ENCODE measurements at places on chromosomes 13 and 19.

DNA sequence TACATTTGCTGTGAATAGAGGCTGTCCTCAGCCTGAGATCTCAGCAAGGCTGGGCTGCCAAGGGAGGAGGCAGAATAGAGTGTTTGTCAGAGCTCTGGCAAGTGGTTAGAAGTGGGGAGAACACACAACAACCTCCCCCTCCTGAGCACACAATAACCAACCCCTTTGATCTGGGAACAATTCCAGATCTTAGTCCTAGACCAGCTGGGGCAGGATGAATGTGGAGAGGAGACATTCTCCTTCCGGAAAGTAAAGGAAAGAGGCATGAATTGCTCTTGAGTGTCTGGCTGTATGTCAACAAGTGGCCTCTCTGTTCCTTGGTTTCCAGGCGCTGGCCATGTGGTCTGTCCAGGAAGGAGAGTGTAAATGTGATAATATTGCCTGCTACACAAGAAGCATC is 114.9 kb upstream of the TMTC4 start:
- DNase-seq, result no peak

DNA sequence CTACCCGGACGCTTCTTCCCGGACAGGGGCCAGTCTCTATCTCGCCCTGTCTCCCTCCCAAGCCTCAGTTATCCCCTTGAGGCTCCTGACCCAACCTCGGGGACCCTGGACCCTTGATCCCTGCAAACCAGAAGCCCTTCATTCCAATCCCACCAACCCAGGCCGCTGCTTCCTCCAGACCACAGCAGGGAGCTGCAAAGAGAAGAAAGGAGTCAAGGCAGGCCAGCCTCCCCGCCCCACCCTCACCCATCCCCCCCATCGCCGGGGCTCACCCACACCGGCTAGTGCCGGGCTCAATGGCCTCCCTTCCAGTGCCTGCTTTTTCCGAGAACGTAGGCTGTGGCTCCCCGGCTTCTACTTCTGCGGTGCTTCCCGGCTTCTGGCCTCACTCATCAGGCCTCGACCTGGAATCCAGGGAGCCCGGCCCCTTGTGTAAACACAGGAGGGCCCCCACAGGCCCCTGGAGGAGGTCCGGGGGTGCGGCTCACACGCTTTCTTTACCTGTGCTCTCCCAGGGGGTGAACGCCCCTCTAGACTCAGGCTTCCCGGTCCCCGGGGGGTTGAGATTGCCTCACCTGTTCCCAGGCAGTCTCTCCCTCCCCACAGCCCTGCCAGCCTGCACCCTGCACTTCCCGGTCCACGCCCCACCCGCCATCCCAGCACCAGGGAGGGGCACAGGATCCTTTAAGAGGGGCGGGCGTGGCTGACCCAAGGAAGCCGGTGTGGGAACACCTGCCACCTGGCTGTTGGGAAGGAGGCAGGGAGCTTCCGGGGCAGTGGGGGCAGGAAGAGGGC is at the start of gene FAM83E:
TSS of gene FAM83E (minus strand) at position 641 of the 795 bp plus-strand sequence. CDS start 1,704 bp downstream, outside the sequence.
- peak; percentile 34 for DNase-seq

GRCh38 chr19:49368711-49369358 is 5.2 kb downstream of the DKKL1 start:
- DNase-seq, result no peak

DNA sequence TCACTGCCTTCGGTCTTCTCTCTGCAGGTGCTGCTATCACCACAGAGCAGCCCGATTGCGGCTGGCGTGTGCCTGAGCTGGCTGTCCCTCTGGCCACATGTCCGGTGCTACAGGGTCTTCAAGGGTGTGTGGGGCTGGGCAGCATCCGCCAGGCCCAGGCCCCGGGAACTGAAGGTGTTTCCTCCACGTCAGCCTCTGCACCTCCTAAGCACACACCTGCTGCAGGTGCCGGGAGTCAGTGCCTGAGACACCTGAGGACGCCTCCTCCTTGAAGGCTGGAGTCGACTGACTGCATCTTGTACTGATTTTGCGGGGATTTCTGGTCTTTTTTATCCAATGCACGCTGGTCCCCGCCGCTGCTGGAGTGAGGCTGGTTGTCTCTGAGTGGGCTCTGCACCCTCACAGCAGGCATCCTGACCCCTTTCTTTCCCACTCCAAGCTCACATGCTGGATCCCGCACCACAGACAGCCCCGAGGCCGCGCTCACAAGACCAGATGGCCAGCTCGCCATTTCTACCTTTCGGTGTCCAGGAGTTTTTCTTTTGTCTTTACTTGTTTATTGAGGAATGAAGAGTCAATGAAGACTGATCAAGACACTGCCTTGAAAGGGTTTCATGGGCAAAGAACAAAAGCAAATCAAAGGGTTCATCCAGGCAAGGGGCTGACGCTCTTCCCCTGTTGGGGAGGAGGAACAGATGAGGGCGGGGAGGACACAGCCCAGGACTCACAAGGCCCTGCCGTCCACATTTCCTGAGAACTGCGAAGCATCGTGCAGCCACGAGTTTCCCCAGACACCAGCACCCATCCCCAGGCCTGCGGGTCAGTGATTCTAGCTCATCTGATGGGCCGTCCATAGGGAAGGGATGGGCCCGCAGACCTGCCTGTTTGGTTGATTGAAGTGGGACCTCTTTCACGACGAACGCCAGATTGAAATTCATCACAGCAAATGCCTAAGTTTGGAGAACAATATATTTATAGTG is 203.8 kb upstream of the SOX1 start:
- no peak for DNase-seq

- no peak for DNase-seq
These were observed 84.6 kb upstream of the MTIF3 start for GRCh38 chr13:27534981-27535380.

GRCh38 chr13:113559061-113559460 is 25.5 kb upstream of the TFDP1 start:
- no peak for DNase-seq

DNA sequence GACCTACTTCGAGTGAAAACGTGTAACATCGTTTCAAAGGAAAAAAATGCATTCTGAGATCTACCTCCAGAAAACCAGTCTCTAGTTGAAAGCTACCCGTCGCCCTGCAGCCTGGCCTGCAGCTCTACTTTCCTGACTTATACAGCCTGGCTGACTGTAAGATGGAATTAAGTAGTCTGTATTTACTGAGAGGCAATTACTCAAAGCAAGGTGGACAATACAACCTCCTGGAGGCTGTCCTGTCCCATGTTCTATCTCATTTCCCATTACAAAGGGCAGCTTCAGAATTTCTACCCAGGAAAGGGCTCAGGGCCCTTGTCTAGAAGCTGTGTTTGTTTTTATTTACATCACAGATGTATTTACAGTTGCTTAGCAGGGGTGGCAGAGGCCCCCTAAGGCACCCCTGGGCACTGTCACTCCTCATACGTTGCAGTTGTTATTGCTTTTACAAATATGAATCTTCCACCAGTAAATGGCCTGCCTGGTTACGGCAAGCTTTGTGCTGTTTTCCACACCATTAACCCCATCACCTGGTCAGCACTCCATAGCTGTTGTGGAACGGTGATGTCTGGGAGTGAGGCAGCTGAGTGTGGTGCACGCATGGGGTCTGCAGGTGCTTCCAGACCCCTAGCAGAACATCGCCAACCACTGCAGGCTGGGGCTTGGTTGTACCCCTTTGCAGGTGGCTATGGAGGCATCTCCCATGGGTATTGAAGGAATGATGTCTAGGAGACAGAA is 46.3 kb upstream of the MTIF3 start:
- DNase-seq, result peak; percentile 18

- no peak for DNase-seq
These were observed 149.1 kb downstream of the KLF12 start for GRCh38 chr13:73984949-73985691.

DNA sequence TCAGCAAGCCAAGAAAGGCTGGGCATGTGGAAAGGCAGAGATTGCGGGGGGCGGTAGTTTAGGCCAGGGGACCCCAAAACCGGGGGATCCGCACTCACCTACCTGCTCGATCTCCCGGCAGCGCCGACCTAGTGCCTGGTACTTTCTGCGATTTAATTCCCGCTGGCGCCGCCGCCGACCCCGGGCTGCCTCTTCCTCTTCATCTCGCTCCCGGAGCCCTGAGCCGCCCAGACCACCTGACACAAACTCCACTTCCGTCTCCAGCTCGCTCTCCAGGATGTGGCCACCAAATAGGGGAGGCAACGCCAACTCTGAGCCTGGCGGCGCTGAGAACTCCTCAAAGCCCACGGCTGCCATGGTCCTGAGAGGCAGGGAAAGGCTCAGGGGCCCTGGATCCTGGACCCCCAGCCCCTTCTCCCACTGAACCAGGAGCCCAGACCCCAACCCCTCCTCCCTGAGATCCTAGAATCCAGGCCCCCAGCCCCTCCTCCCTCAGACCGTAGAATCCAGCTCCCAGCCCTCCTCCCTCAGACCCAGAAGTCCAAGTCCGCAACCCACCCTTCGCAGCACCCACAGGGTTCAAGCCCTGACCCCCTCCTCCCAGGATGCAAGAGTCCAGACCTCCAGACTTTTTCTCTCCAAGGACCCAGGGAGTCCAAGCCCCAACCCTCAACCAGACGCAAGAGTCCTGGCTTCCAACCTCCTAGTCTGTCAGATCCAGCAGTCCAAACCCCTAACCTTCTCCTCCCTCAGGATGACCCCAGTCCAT is 933 bp downstream of the TFPT start:
- no peak for DNase-seq

GRCh38 chr13:41462427-41462826 is 5.1 kb downstream of the RGCC start:
- no peak for DNase-seq

GRCh38 chr13:112576191-112576590 is 11.8 kb downstream of the TUBGCP3 start:
- DNase-seq, result no peak

DNA sequence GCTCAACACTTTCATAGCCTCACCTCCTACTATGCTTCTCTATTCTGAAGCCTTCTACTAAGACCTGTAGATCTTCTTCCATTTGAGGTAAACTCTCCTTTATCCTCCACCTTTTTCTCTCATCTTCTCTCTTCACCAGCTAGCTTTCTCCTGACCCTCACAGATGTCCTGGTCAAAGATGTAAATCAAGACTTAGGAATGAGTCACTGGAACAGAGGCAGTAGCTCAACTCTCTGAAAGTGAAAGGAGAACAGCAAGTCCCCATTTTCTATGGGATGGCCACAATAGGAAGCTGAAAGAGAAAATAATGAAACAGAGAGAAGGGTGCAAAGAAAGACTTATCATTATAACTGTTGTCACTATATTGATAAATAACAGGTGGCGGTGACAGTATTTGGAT is 86.1 kb upstream of the DOCK9 start:
- no peak for DNase-seq

DNA sequence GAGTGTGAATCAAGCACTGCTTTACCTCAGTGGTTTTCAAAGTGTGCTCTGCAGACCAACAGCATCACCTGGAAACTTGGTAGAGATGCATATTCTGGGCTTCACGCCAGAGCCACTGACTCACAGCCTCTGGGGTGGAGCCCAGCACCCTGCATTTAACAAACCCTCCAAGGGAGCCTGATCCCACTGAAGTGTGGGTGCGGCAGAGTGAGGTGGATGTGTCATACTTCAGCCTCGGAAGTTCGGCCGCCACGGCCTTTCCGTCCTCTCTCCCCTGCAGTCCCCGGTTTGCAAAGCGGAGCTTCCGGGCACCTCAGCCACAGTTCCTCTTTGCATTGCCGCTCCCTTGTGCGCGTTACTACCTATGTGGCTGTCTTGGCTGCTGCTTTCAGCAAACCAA is 33.3 kb upstream of the MICU2 start:
- DNase-seq, result no peak

DNA sequence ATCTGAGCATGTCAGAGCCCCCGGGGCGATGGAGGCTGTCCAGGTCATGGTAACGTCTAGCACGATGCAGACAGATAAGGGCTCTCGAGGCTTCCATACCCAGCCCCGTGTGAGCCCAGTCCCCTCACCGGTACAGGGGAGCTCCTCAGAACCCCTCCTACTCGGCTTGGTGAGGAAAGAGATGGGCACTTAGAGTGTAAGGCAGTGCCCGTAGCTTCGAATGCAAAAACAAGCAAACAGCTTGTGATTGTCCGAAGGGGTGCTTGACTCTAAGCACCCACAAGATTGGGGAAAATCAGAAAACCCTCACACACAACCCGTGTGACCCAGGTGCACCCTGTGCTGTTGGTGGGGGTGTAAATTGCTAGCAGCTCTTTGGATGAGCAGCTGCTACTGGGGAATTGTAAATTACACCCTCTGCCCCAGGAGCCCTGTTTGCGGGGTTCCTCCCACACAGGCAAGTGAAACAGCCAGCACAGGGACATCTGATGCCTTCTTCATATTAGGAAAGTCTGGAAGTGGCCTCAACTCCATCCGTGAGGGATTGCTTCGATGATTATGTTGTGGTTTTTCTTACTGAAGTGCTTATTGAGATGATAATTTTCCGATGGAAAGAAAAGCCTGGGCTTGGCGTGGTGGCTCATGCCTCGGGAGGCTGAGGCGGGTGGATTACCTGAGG is 918 bp upstream of the PSPN start:
- no peak for DNase-seq

GRCh38 chr13:112249644-112250610 is 126.2 kb upstream of the SPACA7 start:
- no peak for DNase-seq

DNA sequence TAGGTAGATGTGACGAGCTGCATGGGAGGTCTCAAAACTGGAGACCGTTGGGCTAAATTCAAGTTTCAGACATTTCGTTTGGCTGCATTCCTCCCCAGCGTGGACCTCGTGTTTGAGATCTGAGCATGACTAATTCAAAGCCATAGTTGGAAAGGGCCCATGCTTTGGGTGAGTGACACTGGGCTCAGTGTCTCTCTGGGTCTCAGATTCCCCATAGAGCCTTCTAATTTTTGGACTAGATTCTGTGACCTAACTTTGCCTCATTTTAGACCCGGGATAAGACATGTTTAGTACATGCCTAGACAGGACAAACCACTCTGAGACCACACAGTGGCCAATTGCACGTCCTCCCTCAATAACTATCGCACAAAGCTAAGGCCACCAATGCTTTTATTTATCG is 16.6 kb downstream of the CKM start:
- no peak for DNase-seq

GRCh38 chr19:19628501-19629134 is 598 bp upstream of the LPAR2 start:
- DNase-seq, result peak; percentile 74

- DNase-seq, result peak; percentile 98
These were observed 28.7 kb downstream of the CYP4F2 start for GRCh38 chr19:15869109-15869555.

- DNase-seq, result no peak
These were observed 26.4 kb upstream of the F7 start for GRCh38 chr13:113078902-113079780.

DNA sequence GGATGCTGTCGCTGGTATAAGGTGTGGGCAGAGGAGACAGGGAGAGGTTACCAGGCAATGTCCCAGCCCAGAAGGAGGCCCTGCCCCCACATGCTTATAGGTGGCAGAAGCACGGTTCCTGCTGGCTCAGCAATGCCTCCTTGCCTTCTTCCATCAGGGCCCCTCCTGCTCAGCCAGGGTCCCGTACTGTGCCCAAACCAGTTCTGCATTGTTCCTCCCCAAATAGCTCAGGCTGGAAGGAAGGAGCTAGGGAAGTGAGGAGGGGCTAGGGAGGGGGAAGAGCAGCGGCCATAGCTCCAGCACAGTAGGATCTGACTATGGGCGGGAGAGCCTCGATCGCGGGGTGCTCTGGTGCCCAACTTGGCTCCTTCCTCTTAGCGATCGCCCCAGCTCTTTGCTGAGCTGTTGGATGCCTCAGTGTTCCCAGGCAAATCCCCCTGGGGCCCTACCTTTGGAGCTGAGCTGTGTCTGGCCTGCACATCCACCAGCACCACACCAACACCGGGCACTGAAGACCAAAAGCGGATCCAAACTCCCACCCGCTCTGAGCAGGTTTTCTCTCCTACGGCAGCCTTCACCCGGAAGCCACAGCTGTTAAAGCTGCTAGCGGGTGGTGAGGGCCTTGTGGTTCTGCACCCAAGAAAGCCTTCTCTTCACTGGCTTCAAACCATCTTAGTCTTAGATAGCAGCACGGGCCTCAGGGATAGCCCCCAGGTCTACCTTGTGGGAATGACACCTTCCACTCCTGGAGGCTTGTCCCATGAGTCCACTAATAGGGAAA is 32.1 kb upstream of the PEPD start:
- no peak for DNase-seq
